ENCODE measurements at places on chromosomes 1 and 21.
A peak's percentile ranks its signal among the peaks of the same experiment; 100 is the strongest.

GRCh38 chr1:29251164-29252124 lies 15.1 kb downstream of the PTPRU start:
- no peak for DNase-seq

GRCh38 chr1:67833602-67833940 lies 304 bp upstream of the GNG12 start:
- peak; percentile 76 for DNase-seq

DNA sequence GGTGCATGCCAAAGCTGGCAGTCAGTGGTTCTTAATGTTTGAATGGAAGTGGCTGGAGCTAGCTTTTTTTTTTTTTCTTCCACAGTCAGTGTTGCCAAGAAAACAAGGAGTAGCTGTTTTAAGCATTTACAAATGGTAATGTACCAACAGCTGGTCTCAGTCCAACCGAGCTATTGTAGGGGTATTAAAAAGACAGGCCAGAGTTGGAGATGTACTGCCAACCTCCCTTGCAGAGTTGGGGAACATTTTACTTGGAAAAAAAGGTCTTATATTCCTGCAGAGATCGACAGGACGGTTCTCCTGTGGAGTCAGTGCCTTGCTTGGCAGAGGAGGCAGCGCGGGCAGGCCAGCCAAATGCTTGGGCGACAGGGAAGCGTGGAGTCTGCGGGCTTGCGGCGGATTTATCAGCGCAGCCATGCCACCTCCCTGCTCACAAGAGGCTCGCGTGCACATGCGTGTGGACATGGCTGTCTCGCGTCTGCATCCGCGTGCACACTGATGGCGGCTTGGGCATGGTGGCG lies 338.1 kb downstream of the RPS6KC1 start:
- DNase-seq, result no peak

DNA sequence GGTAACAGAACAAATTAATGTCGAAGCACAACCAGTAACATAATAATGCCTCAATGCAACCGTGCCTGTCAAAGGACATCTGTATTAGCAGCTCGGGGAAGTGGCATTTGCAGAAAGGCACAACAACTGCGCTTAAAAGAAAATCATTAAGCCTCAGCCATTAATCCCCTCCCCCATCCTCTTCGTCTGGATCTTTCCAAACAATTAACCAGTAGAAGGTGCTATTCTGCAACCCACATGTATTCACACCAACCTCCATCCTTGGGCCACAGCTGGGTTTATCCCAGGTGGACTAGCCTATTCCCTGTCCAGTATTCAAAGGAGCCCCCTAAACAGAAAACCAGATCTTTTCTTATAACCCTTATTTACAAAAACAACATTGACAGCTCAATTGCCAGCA lies 2.6 kb downstream of the RERE start:
- DNase-seq, result no peak

DNA sequence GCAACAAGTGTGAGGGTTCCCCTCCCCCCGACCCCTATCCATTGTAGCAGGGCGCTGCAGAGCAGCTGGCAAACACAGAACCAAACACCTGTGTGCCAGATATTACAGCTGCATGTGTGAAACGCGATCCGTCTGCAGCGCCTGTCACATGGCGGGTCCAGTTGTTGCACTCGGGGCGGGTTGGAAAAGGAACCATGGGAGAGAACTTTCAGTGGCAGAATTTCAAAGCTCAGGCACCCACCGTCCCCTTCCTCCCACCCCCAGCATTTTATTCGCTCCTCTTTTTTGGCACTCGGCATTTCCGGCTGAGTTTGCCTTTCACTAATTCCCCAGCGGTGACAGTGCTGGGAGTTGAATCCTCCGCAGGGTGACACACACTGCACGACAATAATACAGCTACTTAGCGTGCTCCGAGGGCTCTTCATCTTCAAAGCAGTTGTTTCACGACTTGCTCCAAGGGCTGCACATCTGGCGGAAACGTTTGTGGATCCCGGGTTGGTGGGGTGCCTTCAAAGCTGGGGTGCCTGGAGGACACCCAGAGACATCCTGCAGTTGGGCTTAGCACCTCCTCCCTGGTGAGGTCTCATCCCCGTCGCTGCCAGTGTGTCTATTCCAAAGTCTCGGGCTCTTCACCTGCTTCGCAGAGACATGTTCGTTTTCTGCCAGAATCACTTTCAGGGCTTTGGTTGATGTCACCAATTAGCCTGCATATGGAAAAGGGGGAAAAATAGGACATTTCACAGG lies 180.7 kb downstream of the ZBTB18 start:
- DNase-seq, result no peak

DNA sequence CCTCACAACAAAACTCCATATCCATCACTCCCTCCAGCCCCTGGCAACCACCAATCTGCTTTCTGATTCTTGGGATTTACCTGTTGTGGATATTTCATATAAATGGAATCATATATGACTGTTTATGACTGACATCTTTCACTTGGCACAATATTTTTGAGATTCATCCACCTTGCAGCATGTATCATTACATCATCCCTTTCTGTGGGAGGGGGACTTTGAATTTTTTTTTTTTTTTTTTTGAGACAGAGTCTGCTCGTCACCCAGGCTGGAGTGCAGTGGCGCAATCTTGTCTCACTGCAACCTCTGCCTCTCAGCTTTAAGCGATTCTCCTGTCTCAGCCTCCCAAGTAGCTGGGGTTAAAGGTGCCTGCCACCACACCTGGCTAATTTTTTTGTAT lies 128.2 kb downstream of the ITSN1 start:
- no peak for DNase-seq

GRCh38 chr1:174194461-174194860 lies 35.1 kb downstream of the RABGAP1L start:
- no peak for DNase-seq

DNA sequence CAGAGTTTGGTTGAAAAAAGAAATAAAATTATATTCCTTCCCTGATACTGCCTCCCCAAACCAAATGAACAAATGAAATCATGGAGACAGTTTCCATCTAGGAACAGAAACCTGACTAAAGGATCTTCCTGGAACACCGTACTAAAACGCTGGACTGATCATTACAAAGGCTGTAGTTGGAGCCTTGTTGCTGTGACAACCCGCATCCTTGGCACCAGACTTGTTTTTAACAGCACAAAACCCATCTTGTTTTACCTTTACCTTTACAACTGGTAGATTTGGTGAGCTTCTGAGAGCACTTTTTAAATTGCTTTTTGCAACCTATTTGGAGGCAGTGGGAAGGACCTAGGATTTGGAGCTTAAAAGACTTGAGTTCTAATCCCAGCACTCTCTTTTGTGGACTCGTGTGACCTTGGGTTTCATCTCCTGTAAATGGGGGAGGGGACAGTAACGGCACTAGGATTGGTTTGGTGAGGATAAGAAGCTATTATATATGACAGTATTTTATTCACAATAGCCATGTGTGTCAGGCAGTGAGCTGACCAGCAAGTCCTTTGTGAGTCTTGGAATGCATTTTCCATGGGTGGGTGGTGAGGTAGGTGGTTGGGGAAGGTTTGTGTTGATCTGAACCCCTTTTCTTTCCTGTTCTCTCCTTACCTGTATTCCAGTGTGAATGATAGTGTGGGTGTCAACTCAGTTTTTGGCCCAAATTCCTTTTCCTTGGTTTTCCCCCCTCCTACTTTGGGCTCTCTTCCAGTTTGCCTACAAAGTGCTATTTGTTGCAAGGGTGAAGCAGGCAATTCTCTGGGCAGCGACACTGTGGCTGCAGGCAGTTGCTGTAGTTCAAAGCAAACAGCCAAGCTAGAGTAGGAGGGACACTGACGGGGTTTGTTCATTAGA lies 12.6 kb downstream of the LRRC8D start:
- DNase-seq, result no peak

DNA sequence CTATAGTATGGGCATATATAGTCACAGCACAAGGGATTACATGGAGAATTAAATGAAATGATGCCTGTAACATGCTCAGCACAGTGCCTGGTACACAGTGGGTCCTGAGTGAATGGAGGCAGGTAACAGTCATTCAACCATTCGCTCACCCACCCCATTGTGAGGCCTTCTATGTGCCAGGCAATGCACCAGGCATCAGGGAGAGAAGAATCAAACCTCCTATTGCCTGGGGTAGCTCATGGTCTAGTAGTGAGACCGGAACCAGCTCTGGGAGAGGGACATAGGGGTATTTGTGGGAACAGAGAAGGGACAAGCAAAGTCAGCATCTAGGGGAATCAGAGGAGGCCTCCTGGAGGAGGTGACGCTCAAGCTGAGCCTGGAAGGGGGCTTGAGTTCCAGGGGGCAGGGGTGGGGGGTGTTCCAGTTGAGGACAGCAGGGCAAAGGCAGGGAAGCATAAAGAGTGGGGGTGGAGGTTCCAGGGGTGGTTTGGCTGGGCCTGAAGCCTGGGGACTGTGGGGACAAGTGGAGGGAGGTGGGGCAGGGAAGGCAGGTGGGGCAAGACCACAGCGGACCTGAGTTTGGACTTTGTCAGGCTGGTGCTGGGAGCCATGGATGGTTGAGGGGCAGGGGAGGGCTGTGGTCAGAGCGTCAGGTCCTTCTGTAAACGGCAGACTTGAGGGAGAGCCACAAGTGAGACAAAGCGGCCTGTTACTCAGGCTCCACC lies 591.6 kb downstream of the PTPRU start:
- no peak for DNase-seq

DNA sequence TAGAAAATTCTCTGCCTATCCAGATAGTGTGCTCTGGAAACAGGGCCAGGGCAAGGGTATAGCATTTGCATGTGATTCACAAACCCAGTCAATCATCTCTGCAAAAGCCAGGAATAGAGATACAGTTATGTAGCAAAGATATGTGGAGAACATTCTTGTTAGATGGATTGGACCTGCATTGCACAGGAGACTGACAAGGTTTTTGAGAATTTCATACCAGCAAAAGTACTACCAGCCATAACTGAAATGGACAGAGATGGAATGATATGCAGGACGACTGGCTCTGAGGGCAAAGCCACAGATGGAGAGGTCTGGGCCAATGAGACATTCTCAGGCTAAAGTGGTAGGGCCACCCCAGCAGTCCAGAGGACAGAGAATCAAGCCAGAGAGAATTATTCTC lies 24.7 kb downstream of the SCMH1 start:
- no peak for DNase-seq

GRCh38 chr1:64251971-64252370 lies 48.5 kb downstream of the UBE2U start:
- DNase-seq, result no peak

GRCh38 chr1:201783058-201783457 lies 45.9 kb upstream of the IPO9 start:
- no peak for DNase-seq

- no peak for DNase-seq
Observed at GRCh38 chr1:153848805-153849204, 73.6 kb downstream of the SLC27A3 start.

DNA sequence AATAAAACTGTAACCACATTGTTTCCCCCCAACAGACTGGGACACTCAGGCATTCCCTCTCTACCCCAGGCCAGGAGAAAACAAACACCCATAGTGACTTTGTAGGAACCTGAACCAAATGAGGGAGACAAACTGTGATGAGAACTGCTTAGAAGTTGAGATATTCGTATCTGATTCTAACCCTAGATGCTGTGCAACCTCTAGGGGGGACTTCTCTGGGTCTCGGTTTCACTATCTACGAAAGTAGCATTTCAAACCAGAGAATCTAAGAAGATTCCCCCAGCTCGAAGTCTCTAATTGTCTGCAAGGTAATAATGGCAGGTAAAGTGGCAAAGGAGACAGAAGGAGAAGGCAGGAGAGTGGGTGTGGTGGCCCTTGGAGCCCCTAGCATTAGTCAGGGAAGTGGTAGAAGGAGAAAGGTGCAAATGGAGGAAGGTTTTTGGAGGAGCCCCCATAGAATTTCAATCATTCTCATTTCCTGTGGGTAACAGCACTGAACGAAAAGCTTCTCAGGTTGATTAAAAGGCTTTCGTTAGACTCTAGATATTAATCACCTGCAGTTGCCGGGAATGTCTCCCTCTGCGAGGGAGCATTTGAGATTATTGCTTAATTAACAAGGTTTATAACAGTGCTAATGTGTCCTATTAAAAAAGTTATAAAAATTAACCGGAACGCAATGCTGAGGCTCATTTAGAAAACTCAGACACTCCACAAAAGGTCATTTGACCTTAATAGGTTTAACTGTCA lies 46.4 kb downstream of the BEND5 start:
- no peak for DNase-seq

GRCh38 chr1:207152792-207153468 lies 48.9 kb downstream of the C4BPA start:
- DNase-seq, result no peak

GRCh38 chr1:245380790-245381535 lies 226.2 kb downstream of the KIF26B start:
- DNase-seq, result no peak

DNA sequence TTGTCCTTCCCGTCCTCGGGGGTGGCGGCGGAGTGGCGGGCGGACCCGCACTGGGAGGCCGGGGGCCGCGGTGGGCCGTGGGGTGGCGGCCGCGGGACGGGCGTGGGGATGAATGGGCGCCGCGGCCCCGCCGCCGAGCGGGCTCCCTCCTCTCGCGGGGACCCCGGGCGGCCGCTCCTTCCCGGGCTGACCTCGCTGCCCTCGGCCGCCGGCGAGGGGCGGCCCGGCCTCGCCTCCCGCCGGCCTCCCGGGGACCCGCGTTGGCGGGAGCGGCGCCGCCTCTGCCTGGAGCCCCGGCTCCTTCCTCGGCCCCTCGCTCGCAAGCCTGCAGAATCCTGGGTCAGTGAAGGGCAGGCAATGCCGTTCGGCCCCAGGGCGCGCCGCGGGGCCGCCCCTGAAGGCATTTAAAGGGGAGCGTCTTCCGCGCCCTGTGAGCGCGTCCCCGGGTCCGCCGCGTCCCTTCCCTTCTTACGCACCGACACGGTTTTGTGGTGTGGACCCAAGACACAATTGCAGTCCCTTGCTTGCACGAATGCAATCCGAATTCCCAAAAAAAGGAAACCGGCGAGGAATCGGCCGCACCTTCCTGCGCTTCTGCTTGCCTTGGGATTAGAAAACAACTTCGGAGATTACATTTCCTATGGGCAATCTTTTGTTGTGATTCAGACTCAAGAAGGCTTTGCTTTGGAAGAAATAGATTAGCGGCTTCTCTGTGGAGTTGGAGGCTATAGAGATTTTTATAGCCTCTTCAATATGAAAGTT lies 776 bp downstream of the ITSN1 start:
- peak; percentile 15 for DNase-seq

GRCh38 chr21:31397030-31397429 lies 53.0 kb upstream of the TIAM1 start:
- DNase-seq, result no peak

DNA sequence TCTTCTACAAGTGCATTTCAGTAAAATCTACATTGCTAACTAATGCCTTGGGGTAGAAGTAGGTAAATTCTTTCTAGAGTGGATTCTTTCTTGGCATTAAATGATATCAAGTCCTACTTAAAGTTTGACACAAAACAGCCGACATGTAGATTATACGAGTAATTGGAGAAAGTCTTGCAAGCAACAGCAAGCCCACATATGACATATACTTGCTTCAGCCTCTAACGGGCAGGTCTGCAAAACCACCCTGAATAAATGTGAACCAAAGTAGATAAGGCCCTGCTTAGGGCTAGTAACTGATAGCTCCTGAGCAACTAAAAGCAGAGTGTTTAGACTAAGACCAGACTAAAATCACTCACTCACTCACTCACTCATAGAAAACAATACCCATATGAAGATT lies 203.2 kb downstream of the LTN1 start:
- DNase-seq, result no peak

- DNase-seq, result no peak
Observed at GRCh38 chr1:165686971-165687433, 11.4 kb downstream of the ALDH9A1 start.
